ENCODE measurements at places on chromosomes 11 and 22.
A peak's percentile ranks its signal among the peaks of the same experiment; 100 is the strongest.

- DNase-seq = peak; percentile 80
Observed at GRCh38 chr22:37051391-37052385, at the start of gene KCTD17. TSS of gene KCTD17 (plus strand) at chr22:37051742. CDS start at chr22:37051761, 19 bp downstream.

DNA sequence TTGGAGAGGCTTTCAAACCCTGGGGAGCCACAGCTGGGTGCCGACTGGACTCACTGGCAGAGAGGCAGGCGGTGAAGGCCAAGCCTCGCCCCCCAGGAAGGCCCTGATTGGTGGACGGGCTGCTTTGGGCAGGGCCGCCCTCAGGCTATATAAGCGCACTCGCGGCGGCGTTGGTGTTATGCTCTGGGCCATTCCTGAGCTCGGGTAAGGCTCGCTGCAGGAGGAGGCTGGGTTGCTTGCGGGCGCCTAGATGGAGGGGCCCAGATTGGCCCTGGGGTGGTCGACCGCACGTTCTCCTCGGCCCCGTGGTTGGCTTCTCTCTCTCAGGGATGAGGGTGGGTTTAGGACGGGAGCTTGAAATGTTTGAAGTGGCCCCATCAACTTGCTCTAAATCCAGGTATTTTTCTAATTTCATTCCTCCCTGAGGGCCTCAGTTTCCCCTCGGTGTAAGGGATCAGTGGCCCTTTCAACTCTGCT is at the start of gene SPDYC:
TSS of gene SPDYC (plus strand) at position 176 of the 477 bp plus-strand sequence. CDS start 1,125 bp downstream, outside the sequence.
- no peak for DNase-seq

GRCh38 chr11:20118209-20118608 is 42.1 kb downstream of the DBX1 start:
- no peak for DNase-seq

GRCh38 chr22:37854946-37855345 is 5.7 kb downstream of the EIF3L start:
- no peak for DNase-seq

DNA sequence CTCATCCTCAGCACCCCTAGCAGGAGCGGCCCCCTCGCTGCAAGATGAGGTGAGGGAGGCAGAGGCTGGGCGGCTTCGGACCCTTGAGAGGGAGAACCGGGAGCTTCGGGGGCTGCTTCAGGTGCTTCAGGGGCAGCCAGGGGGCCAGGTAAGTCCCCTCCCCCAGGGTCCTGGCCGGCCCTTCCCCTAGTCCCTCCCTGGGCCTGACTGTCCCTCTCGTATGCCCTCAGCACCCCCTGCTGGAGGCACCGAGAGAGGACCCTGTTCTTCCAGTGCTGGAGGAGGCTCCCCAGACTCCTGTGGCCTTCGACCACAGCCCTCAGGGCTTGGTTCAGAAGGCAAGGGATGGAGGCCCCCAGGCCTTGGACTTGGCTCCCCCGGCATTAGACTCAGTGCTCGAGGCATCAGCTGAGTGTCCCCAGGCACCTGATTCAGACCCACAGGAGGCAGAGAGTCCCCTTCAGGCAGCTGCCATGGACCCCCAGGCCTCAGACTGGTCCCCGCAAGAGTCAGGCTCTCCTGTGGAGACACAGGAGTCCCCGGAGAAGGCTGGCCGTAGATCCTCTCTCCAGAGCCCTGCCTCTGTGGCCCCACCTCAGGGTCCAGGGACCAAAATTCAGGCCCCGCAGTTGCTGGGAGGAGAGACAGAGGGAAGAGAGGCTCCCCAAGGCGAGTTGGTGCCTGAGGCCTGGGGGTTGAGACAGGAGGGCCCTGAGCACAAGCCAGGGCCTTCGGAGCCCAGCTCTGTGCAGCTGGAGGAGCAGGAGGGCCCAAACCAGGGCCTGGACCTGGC is 4.0 kb downstream of the CCDC88B start:
- DNase-seq = no peak

GRCh38 chr11:63719001-63719400 is 37.7 kb downstream of the RTN3 start:
- no peak for DNase-seq
